ENCODE measurements at places on chromosomes 5 and 9.

- DNase-seq: no peak
Observed at GRCh38 chr9:112783551-112783954, 33.0 kb downstream of the SNX30 start.

- DNase-seq: no peak
Observed at GRCh38 chr5:170182491-170182890, 50.3 kb upstream of the C5orf58 start.

- no peak for DNase-seq
Observed at GRCh38 chr5:139634028-139634325, 14.2 kb upstream of the CXXC5 start.

- DNase-seq: no peak
Observed at GRCh38 chr5:90554358-90555006, 4.1 kb upstream of the ADGRV1 start.

GRCh38 chr9:12880406-12881015, 105.7 kb downstream of the LURAP1L start:
- DNase-seq: no peak

- DNase-seq: no peak
Observed at GRCh38 chr9:124725068-124725452, 46.1 kb downstream of the NR6A1 start.

DNA sequence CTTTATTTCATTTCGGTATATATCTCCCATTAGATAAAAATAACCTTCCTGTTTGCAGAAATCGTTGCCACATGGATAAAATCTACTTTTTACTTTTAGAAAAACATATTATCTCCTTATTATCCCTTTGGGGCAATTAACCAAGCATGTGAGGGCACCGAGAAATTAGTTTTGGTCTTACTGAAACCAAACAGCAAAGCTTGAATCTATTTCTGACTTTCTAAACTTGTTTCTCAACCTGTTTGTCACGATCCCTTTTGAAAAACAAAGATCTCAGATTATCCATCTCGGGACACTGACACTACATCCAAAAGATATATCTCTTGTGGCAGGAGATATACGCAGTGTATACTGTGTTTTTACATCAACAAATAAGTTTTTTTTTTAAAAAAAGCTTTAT, 2.3 kb downstream of the TUT7 start:
- no peak for DNase-seq

DNA sequence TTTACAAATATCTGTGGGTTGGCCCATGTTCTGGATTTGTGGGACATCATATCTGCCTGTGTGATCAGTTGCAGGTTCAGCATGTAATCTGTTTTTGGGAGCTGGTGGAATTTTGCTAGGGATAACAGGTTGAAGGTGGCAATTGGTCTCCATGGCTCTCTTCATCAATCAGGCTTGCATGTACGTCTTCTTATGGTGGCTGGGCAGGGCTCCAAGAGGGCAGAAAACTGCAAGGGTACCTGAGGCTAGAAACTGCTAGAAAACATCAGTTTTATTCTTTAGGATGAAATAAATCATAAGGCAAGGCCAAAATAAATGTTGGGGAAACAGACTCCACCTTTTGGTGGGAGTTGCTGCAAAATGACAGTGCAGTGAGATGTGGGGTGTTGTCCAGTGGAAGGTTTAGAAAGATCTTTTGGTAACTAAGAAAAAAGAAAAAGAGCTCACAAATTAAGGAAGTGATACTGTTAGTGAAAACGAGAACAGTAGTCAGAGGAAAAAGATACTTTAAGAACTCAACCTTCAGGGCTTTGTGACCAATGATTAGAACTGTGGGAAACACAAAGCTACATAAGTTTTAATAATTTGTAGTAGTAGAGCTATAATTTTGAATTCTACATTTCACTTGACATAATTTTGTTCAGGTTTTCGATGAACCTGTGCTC, 300.7 kb upstream of the IZUMO3 start:
- no peak for DNase-seq
